ENCODE measurements at places on chromosomes 5 and 9.
A peak's percentile ranks its signal among the peaks of the same experiment; 100 is the strongest.

- DNase-seq, result no peak
Measured at GRCh38 chr9:138007918-138008841, 130.6 kb downstream of the CACNA1B start.

GRCh38 chr5:64947031-64947430, 178.3 kb downstream of the CWC27 start:
- DNase-seq, result no peak

- no peak for DNase-seq
Measured at GRCh38 chr5:30765706-30766105, 427.8 kb upstream of the CDH6 start.

DNA sequence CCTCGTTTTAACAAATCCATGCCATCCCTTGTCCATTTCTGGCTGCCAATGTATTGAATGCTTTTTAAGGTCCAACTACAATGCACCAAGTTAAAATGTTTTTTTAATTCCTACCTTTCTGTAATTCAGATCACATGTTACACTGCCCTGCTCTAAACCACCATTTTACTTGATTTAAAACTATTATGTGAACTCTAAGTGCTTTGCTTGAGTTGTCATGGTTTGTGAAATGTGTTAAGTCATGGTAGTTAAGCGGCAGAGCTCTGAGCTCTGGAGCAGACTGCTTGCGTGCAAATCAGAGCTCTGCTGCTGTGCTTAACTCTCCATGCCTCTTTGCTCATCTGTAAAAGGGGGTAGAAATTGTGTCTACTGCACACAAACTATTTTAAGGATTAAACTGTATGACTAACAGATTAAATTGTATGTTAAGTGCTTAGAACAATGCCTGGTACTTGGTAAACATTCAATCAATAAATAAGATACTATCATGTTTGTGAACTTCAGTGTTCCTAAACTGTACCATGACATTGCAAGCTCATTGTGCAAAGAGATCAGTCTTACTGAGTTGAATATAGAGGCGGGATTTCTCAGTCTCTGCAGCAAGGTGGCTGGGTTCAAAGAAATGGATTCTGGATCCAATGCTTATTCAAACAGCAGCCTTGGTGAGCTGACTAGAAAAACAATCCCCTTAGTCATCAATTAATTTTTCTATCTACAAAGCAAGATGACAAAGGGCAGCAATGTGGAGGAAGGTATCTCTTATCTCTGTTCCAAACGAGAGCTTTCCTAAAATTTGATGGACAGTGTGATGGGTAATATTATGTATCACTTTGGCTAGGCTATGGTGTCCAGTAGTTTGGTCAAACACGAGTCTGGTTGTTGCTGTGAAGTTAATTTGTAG, 16.1 kb upstream of the CMBL start:
- no peak for DNase-seq

DNA sequence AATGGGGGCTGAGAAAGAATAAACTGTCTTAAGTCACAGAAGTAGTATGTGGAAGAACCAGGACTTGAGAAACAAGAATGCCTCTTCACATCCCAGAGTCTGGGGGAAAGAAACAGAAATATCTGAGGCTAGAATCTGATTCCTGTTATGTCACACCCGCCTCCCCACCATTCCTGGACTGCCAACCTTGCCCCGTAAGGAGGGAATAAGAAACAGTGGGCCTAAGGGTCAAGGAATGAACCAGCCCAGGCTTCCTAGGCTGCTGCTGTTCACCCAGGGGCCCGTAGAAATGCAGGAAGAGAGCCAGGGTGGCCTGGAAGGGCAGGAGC, 4.3 kb downstream of the PCDH1 start:
- DNase-seq, result no peak

DNA sequence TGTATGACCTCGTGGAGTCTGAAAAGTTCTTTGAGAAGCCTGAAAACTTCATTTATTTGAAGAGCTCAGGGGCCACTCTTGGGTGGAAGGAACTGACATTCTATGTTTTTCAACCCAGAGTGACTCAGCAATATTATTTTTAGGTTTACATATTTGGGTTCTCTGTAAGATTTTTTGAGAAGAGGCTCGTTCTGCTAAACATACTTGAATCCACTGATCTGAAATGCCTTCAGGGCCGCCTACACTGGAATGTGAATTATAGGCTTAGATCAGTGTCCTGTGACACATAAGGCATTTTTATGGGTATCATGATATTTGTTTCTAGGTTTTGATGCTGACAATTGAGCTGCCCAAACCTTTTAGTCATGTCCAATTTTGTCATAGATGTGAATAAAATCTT, 86.2 kb downstream of the PSAT1 start:
- DNase-seq, result no peak

- DNase-seq, result no peak
Measured at GRCh38 chr5:172608773-172609172, 32.3 kb upstream of the NEURL1B start.

DNA sequence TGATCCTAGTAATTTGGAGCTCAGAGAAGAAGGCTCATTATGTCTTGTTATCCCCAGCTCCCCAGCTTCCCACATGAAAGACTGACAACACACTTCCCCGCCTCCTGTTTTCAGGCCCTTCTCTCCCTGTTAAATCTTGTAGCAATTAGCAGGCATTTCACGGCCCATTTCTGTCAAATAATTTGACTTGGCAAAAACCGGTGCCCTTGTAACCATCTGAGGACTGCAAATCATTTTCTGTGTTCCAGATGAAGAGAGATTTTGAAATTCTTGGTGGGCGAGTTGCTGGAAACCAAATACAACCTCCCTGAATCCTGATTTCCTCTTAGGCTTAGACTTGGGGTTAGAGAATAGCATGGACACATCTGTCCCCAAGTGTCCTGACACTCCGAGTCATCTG, 109.7 kb downstream of the MSX2 start:
- DNase-seq, result no peak

DNA sequence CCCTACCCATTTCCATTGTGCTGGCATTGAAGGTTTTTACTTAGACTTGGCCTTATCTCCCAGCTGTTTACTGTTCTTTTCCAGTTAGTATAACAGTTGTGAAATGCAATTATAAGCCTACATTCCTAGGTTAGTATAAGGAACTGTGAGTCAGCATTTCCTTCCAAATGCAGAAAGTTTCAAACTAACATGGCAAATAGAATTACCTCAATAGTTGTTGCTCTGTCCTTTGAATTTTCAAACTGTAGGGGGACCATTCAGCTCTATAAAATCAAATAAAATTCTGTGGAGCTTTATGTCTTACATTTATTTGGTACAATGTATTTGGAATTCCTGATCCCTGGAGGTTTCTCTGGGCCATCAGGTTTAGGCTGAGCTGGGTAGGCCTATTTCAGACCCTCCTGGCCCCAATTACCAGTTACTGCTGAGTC, 47.2 kb downstream of the ARHGEF28 start:
- no peak for DNase-seq

- DNase-seq, result no peak
Measured at GRCh38 chr9:16986556-16986955, 116.1 kb upstream of the BNC2 start.

DNA sequence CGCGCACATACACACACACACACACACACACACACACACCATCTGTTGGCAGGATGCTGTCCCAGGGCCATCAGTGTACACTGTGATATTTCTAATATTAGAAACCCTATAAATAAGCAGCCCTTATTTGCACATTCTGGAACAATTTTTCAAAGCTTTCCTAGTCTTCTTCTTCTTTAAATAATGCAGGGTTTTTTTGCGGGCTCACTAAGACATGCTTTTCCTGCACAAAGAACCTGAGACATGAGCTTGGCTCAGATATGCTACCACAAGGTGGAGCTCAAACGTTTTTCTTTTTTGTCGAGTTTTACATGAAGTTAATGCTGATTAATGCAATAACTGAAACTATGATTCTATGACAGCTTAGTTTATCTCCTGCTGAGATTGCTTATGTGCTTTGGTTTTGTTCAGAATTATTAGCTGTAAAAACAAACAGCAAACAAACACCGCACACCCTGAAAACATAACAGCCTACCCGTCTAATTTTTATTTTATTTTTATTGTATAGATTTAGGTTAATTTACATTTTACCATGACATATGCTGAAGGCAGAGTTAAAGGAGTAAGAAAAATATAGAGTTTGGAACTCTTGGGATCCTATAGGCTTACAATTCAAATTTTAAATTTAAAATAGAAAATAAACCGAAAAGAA, 95.8 kb downstream of the ALDH1A1 start:
- no peak for DNase-seq

- no peak for DNase-seq
Measured at GRCh38 chr5:151819830-151820229, 48.1 kb downstream of the G3BP1 start.

DNA sequence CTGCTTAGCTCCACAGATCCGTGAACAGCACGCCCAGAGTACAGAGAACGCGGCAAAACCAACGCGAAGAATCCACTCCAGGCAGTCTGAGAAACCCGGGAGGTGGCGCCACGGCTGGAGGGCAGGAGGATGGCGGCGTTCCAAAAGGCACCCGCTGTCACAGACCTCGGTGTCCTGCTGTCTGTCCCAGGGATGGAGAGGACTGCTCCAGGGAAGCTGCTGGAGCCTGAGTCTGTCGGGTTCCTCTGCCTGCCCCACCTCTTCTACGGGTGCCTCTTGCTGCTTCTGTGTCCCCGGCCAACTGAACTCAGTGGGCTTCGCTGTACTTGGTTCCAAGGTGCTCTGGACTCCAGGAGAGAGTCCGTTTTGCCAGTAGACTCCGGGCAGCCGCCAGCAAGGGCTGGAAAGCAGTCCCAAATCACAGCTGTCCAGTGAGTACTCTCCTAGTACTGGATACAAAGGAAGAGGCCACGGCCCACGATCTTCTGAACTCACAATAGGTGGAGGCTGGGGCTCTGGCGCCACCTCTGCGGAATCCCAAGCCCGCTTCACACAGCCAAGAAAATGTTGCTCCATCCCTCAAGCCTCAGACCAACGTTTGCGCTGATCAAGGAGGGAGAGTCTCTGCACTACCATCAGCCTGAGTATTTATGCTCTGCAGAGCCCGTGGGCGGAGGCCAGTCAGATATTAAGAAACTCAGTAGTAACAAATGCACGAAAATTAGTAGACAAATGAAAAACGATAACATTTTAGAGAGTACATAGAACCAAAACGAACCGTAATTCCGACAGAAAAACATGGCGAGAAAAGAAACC, 440 bp downstream of the ANXA2R start:
- DNase-seq, result peak; percentile 75

DNA sequence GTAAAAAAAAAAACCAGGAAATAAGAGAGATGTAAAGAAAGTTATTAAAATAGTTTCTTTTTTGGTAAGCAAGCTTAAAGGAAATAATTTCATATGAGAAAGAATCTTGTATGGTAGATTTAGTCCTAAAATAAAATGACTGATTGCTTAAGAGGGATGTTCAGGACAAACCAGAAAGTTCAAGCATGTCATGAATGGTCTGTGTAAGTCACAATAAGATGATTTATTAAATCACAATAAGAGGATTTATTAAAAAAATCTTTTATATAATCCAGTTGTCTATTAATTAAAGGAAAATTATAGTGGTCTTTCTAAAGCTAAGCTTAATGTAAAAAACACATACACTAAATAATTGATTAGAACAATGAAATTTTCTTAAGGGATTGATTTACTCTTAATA, 91.8 kb upstream of the OR13F1 start:
- no peak for DNase-seq

- no peak for DNase-seq
Measured at GRCh38 chr5:125181159-125181558, 434.7 kb upstream of the ZNF608 start.
